Skin of body (tissue), 3 donors: ENCODE measurements at places on chromosomes 7 and 10.
A peak's percentile ranks its signal among the peaks of the same experiment; 100 is the strongest.

GRCh38 chr10:70678250-70678635 is 5.9 kb downstream of the ADAMTS14 start:
- no peak for DNase-seq

GRCh38 chr7:29420011-29420410 is 143.6 kb upstream of the PRR15 start:
- no peak for DNase-seq

GRCh38 chr10:664301-664700 is 25.2 kb downstream of the DIP2C start:
- no peak for DNase-seq

DNA sequence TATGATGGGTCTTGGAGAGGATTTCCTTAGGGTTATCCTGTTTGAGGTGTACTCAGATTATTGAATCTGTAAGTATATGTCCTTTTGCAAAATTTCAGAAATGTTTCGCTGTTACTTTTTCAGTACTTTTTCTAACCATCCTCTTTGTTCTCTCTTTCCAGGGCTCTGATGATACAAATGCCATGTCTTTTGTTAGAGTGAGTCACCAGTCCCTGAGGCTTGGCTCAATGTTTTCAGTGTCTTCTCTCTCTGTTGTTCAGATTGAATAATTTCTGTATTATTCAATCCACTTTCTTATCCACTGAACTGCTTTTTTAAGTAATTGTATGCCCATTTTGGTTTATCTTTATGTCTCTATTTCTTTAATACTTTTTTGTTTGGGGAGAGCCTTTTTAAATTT is 449.4 kb downstream of the TNS3 start:
- DNase-seq = no peak

- no peak for DNase-seq
Measured at GRCh38 chr7:112511451-112512202, 30.8 kb downstream of the LSMEM1 start.

DNA sequence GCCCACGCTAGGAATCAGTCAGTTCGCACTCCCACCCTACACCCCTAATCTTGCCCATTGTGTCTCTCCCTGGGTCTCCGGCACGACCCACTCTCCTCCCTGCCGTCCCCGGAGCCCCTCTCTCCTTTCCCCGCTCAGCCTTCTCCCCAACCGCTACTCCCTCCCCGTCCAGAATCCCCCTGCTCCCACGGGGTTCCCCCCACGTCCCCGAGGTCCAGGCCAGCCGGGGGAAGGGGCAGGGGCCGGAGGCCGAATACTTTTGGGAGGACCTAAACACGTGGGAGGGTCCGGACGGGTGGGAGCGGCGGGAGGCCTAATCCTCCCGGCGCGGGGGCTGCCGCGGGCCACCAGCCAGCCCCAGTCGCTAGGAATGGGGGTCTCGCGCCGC is 560 bp downstream of the RARRES2 start:
- DNase-seq = no peak

DNA sequence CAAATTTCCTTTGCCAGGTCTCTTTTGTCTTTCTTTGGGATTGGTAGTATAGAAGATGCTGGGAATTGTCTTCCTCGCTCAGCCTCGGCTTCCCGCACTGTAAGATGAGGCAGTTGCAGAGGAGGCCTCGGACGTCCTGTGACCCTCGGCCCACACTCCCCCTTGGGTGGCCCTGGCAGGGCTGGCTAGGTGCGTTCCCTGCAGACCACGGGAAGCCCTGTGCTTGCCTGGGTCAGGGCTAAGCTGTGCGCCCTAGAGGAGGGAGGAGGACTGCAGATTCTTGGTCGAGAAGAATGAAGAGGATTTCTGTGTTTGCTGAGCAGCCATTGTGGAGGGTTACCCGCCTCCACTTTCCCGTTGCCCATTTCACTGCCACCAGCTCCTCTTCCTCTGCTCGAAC is 42.8 kb downstream of the WIPI2 start:
- no peak for DNase-seq

DNA sequence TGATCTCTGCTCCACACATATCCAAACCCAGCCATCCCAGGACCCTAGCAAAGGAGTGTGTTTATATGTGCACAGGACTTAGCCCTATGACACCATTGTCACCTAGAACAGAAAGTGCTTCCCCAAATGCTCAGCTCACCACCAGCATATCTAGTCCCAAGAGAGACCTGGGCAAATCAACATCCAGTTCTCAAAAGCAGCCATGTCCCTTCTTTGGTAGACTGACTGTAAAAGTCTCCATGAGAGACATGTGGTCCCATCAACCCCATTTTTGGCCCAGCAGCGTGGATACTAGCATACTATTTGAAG is 20.9 kb upstream of the ARHGAP22 start:
- no peak for DNase-seq

DNA sequence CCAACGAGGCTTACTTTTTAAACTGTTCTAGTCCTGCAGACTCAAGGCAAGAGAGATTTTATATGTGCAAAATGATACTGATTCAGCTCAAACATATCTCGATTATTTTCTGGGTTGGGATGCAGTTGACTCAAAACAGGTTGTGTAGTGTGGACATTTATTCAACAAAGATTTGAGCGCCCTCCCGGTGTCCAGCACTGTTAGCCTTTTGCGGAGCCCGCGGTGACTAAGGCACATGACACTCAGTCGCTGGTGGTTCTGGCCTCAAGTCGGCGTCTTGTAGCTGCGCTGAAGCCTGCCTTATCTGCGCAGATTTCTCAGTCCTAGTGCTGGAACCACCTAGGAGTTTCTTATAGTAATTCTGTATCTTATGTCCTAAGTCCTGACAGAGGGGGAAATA is 938 bp upstream of the CADPS2 start:
- DNase-seq = peak; percentile 10

DNA sequence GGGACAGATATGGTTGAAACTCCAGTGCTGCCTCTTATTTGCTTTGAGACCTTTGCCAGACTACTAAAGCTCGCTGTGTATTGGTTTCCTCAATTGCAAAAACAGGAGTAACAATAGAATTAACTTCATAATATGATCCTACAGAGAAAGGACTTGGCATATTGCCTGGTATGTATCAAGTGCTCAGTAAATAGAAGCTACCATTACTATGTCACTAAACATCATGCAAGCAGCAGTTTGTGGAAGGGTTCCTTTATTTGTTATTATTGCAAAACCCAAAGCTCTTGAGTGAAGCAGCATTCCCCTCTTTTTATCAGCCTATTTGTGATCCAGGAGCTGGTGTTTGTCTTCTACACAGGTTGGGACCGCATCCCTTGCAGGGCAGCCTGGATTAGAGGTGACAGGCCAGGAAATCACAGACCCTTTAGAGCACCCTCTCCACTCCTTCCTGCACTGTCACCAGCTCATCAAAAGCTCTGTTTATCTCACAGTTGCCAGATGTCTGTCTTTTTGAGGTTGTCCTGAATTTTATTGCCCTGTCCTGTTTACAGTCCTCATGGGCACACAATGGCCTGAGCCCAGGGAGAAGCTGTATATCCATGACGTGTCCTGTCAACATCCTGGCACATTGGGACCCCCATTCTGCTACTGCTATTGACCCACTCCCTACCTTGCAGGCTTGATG is 121.5 kb downstream of the SNX10 start:
- DNase-seq = no peak

DNA sequence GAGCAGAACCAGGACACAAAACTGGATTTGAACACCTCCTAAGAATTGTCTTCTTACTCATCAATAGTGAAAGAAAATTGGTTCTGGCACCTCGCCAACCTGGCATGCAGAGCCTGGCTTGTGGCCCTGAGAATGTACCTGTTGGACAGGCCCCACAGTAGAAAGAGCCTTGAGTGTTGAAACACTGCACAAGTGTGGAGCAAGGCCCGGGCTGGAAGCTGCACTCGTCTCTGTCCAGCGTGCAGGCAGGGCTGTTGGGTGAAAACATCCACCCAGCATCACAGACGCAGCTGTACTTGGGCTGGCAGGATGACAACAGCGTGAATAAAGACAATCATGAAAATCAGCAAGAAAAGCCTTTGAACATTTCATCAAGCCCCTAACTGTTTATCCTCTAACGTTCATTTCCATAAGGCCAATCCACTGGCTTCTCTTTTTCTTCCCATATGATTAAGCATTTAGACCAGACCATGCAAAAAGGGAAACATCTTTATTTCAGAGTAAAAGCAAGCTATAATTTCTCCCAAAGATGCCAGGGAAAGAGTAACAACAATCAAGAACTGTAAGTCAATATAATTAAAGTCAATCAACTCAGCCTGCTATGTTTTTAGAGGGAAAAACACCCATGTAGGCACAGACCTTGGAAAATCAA is 15.6 kb downstream of the CUBN start:
- DNase-seq = peak; percentile 18

GRCh38 chr7:121761399-121761798 is 111.6 kb upstream of the PTPRZ1 start:
- no peak for DNase-seq

GRCh38 chr10:30466445-30466844 is 32.5 kb downstream of the MAP3K8 start:
- no peak for DNase-seq

GRCh38 chr10:103598654-103599115 is 105.2 kb downstream of the NEURL1 start:
- peak; percentile 88 for DNase-seq

GRCh38 chr7:8325067-8325466 is 63.1 kb upstream of the ICA1 start:
- DNase-seq = no peak

DNA sequence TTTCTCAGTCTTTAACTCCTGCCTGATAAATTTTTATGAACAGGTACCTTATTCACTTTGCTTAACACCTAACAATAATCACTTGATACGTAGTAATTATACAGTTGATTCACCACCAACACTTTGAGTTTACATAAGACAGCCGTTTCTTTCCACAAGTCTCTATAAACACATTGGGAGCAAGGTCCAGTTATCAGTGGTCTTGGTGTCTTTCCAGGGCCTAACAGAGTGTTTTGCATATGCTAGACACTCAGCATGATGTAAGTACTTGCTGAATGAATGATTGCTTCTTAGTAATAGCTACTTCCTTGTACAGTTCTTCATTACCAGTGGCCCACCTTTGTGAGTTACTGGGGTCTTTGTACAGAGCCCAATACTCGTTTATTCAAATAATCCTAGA is 6.4 kb downstream of the CLDN12 start:
- DNase-seq = no peak

DNA sequence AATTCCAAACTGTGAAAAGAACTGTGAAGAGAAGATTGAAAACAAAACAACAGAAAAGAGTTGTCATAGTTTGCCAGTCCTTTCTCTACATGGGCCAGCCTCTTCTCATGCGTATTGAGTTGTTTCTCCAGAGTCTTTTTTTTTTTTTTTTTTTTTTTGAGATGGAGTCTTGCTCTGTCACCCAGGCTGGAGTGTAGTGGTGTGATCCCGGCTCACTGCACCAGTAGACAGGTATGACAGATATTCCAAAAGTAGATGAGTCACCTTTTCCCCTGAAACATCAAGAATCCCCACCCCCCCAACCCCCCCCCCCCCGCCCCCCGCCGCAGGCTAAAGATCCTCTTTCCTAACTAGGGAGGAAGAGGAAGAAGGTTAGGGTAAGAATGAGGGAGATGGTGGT is 15.6 kb upstream of the KMT2C start:
- DNase-seq = no peak

DNA sequence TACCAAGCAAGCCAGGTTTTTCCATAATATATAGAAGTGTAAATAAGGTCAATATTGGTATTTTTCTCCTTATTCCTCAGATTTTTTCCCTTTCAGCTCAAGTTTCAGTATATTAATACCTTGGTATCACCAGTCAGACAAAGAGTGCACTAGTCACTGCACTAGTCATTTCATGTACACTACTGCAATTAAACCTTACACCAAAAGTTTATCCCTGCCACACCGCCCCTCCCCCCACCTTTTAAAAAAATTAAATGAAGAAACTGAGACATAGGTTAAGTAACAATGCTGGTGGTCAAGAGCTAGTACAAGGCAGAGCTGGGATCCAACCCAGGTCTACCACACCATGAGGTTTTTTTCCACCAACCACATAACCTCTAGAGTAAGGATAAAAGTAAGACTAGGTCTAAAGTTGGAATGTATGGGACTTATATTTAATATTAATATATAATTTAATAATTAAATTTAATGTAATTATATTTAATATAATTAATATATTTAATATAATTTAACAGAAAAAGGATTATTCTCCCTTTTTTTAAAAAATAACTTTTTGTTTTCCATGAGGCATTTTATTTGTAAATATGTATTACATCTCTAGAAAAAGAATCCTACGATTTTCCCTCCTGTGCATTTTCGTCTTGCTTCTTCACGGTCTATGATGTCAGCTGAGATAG is 68.5 kb downstream of the NT5C2 start:
- DNase-seq = no peak

DNA sequence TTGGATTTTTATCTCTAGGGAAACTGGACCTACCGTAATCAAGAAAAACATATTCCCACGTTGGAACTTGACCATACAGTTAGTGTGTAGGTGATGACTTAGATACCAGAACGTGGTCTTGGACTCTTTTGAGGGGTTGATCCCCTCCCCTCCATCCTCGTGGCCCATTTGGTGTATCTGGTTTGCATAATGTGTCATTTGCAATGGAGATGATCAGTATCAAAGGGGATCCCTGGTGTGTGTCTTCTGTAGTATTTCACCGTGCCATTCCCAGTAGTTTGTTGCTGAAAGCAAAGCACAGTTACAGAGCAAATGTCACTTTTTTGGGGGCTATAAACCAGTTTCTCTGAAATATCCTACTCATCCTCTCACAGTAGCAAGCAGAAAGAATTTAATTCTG is 217.7 kb downstream of the TCF7L2 start:
- no peak for DNase-seq

DNA sequence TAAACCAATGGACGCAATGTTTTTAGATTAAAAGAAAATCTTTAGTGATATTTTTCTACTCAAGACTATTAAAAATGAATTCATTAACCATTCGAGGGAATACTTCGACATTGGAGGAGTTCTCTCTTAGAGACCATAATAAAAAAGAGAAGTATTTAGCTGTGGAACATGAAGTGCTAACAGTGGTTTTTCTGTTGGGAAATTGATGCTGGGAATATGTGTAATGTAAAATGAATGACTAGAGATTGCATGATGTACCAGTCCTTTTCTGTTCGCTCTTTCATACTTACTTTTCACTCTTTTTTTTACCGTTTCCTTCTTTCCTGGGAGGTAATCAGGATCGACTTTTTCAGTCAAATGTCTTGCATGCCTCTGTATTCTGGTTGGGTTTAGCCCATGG is 41.3 kb downstream of the ST7 start:
- DNase-seq = no peak

- DNase-seq = no peak
Measured at GRCh38 chr10:78739444-78740053, 329.2 kb upstream of the ZMIZ1 start.

DNA sequence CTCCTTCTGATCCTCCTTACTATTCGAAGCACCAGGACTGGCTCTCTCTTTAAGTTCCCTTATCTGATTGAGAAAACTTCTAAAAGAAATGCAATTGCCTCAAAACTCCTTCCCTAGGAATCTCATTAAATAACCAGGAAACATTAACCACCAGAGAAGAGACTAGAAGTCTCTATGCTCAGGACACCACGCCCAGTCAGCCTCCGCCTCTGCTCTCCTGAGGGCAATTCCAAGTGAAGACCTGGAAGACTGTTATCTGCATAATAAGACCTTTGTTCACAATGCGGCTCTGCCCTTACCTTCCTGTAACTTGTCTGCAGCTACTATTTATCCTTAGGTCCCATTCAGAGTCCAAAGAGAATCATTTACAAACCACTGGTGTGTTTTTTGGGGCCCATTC is 78.8 kb downstream of the ELMO1 start:
- no peak for DNase-seq
